Activated CD8-positive, alpha-beta memory T cell treated with anti-CD3 and anti-CD28 coated beads, Interleukin-2, amount 50 U/mL, for 4 hours (primary cell): ENCODE measurements at places on chromosomes 12 and 14.

DNA sequence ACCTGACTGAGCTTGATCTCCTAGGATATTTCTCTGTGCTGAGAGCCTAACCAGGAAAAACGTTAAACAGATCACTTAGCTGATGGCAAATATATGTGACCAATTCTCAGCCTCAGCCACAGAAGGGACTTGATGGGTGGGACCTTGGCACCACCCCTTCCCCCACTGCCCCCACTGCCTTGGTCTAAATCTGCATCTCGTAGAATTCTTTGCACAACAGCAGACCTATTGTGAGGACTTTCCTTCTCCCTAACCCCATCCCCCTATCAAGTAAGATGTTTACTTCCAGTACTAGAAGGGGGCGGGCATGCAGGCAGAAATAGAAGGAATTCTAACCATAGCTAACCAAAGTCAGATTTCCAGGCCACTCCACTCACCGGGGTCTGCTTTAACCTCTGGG, 313.2 kb downstream of the PCNX1 start:
- DNase-seq: no peak

GRCh38 chr12:19179986-19180385, 50.5 kb downstream of the PLEKHA5 start:
- DNase-seq: no peak

GRCh38 chr14:104766863-104767633, 14.1 kb downstream of the SIVA1 start:
- DNase-seq: no peak

- DNase-seq: no peak
Observed at GRCh38 chr12:92290886-92291285, 145.2 kb upstream of the BTG1 start.

GRCh38 chr12:45220363-45220931, 4.6 kb downstream of the ANO6 start:
- DNase-seq: no peak

- no peak for DNase-seq
Observed at GRCh38 chr12:62659453-62660295, 193.0 kb downstream of the MON2 start.

- DNase-seq: no peak
Observed at GRCh38 chr12:24500421-24500820, 448.5 kb downstream of the BCAT1 start.

- DNase-seq: no peak
Observed at GRCh38 chr12:49811136-49811535, 17.1 kb downstream of the NCKAP5L start.

DNA sequence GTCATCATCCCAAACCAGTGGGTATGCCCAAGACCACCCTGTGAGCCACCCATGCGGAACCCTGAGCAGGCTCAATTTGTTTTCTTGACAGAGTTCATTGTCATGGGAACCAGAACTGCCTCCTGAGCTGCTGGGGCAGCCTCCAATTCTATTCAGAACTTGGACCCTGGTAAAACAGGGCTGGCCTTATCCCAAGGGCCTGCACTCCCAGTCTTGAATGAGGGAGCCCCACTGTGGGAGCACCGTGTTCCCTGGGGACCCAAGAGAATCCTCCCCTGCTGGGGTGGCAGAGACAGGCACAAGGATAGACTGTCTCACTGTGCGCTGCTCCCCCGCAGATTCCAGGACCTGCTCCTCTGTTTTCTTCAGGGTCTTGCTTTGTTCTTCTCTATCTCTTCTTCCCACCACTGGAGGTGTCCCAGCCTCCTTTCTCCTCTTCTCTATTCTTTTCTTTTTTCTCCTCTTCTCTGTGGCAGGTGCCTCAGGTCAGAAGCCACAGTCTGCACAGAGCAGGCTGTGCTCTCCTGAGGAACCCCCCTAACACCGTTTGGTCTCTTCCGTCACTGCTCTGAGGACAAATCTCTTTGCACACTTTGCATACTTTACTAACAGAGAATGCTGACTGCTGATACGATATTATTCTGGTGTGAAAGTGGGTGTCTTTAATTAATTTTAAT, 31.2 kb upstream of the CHPT1 start:
- DNase-seq: no peak

- DNase-seq: no peak
Observed at GRCh38 chr12:46184798-46185595, 83.8 kb downstream of the SLC38A1 start.

- DNase-seq: no peak
Observed at GRCh38 chr14:43853541-43853940, 653.5 kb downstream of the FSCB start.

- DNase-seq: no peak
Observed at GRCh38 chr14:52117111-52117832, 48.4 kb upstream of the NID2 start.

- DNase-seq: no peak
Observed at GRCh38 chr12:8475508-8476203, 19.9 kb downstream of the CLEC6A start.

DNA sequence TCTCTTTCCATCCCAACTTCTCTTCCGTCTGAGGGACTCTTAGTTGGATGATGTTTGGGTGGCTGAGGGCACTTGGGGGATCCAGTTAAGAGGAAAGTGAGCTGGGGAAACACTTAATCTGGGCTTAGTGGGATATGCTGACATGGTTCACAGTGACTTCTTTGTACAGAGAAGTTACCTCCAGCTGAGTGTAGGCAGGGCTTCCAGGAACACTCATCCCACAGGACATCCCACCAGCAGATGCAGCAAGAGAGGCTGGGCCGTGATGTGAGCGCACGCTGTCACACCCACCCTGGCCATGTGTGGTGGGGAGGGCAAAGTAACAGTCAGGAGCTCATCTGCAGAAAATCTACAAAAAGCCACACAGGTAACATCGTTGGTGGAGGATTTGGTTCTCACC, 832 bp upstream of the CACNA2D4 start:
- no peak for DNase-seq

- DNase-seq: no peak
Observed at GRCh38 chr14:94581127-94581999, at the start of gene SERPINA5. SERPINA5 (plus strand) TSS chr14:94581426; CDS start chr14:94587363, 5,937 bp downstream.

DNA sequence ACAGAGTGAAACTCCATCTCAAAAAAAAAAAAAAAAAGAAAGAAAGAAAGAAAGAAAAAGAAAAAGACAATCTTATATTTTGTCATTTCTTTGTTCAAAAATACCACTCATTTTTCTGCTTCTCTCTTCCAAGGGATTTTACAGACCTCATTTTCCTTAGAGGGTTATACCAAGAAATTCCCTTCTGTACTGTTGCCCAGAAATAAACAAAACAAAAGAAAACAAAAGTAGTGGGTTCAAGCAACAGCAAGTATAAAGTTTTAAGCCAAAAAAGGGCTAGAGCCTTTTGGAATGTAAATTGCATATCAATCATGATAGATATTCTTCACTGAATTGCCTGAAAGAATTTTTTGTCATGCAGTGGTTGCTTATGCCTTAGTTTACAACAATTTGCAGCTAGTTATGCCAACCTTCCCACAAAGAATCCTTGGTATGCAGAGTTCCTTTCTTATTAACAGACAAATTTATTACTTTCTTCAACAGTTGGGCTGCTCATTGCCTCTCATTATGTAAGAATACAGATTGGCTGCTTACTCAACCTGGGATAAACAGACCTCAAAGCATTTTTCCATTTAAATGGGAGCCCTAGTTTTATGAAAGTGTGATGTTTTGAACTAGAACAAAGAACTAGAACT, 129.1 kb upstream of the PPFIA2 start:
- no peak for DNase-seq

DNA sequence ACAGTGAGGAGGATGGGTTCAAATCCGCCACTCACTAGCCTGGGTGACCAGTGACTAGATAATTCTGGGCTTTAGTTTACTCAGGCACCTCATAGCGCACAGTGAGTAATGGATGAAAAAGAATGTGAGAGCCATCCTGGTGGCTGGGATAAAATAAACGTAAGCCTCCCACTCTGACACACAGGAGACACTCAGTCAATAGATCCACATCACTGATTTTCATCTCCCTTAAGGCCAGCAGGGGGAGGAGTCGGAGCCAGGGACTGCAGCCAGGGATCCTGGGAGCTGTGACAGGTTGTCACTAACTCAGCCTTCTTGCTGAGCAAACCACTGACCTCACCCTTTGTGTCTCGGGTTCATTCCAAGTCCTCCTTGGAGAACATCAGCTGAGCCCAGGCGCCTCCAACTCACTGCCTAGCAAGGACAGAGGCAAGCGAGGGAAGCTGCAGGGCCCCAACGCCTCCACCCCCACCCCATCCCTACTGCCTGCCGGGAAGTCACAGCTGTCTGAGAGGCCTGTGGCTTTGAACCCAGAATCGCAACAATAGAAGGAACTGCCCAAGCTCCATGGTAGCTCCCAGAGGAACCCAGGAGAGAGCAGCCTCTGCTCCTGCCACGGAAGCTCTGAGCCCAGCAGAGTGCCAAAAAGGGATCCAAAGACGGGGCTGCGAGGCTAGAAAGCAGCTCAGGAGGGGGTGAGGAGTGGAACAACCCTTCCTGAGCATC, 30.7 kb downstream of the PXN start:
- DNase-seq: no peak

GRCh38 chr14:55587847-55588246, 7.8 kb downstream of the KTN1 start:
- no peak for DNase-seq

DNA sequence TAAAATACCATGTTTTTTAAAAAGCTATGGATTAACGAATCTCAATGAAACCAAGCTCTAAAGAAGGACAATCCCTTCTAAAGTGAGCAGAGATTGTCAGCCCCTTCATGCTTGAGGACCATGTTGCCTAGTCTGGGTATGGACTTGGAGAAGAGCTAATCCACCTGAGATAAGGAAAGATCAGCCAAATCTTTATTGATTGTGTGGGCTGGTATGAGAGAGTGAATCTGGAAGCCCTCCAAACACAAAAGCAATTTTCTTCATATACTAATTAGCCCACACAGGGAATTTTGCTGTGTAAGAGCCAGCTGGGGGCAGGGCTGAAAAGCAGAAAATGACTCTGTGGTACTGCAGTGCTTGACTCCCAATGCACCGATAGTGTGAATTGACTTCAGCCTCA, 47.4 kb upstream of the DICER1 start:
- no peak for DNase-seq

DNA sequence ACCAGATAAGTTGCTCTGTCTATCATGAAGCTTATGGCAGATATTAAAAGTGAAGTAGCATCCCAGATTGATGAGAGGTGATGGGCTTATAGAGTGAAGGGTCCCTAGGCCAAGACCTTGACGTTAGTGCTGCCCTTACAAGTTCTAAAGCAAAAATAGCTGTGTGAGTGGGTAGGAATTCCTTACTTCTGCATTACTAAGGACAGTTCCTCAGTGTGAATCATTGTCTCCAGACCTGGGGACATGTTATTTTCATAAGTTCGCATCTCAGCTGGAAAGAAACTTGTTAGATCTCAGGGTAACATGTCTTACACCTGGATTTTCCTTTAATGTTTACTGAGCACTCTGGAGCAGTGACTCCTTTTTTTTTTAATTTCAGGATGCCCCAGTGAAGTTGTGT, 28.7 kb downstream of the MAPKAPK5 start:
- no peak for DNase-seq

GRCh38 chr12:14601692-14602478, 34.2 kb upstream of the PLBD1 start:
- no peak for DNase-seq

DNA sequence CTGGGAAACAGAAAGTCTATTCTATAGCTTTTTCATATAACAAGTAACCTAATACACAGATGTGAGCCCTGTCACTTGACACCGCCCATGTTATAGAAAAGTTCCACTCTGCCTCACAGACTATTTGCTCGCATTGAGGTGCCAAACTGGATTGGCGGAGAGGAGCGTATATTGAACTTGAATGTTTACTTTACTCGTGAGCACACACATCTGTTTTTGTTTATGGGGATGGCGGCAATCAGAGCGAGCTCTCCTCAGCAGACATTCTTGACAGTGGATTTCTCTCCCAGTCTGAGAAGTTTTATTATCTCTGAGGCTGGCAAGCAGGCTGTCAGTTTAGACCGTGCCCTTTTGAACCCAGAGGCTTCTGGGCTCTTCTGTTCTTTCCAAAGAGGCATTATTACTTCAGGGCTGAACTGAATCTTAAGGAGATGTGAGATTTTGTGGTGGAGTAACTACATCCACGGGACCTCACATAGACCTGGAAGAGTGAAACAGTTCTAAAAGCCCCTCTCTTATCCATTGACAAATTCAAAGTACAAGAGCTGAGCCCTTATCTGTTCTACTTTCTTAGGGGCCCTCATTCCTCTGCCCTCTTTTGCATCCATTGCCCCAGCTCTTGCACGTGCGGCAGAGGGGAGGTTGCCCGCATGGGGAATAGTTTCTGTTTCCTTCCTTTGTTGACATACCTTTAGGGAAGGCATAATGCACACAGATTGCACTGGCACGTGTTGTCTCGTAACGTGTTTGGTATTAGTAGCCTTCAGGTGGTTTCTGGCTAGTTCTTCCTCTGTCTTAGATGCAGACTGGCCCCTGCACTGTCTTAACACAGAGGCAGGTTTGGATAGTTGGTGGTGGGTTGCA, 68.2 kb downstream of the DRAM1 start:
- no peak for DNase-seq

GRCh38 chr12:53049571-53050318, at the start of gene TNS2:
TNS2 (plus strand) TSS chr12:53050065; CDS start chr12:53050186, 121 bp downstream.
- no peak for DNase-seq
